Smooth muscle cell of the umbilical artery (primary cell): ENCODE measurements at places on chromosomes 1 and 21. TPM values are rescaled to one million over a fixed set of nuclear protein-coding genes. Genes with fewer than 3 reads are reported as not detected.

Gene RSPH1
- total RNA-seq, result not detected in 2 replicates

Gene OR10K2
- total RNA-seq, result not detected in 2 replicates

Gene TFB2M
- total RNA-seq, result 15.1 and 17.2 TPM in 2 replicates

Gene IL10
- not detected in 2 replicates for total RNA-seq
